Activated CD8-positive, alpha-beta memory T cell treated with anti-CD3 and anti-CD28 coated beads, Interleukin-2, amount 50 U/mL, for 4 hours (primary cell): ENCODE measurements at places on chromosomes 5 and 9.

GRCh38 chr5:140833993-140834392 is at the start of gene PCDHA7:
Gene PCDHA7 (plus strand): TSS chr5:140834269. CDS start chr5:140834384, 115 bp downstream.
- DNase-seq, result no peak

- no peak for DNase-seq
Observed at GRCh38 chr5:94180761-94181160, 437.6 kb downstream of the KIAA0825 start.

DNA sequence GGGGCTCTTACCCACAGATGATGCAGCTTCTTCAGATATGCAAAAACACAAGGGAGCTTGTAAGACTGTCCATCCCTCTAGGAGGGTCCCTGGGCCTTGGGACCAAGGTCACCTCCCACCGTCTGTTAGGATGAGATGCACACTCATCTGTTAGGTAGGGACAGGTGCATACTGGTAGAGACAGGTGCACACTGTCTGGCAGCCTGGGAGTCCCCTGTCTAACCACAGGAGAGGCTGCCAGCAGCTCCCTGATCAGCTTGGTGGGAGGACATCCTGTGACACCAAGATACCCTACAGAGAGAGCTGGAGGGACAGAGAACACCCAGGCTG is 13.2 kb downstream of the TSPAN17 start:
- no peak for DNase-seq

GRCh38 chr9:32486839-32487562 is 39.0 kb downstream of the RIGI start:
- DNase-seq, result no peak
